ENCODE measurements at places on chromosomes 16 and 17.

- DNase-seq = no peak
Measured at GRCh38 chr17:596763-597644, 117.6 kb downstream of the VPS53 start.

GRCh38 chr16:12087901-12088421 is 111.4 kb downstream of the SNX29 start:
- peak; percentile 13 for DNase-seq

GRCh38 chr16:11806721-11807120 is 9.7 kb upstream of the ZC3H7A start:
- no peak for DNase-seq

DNA sequence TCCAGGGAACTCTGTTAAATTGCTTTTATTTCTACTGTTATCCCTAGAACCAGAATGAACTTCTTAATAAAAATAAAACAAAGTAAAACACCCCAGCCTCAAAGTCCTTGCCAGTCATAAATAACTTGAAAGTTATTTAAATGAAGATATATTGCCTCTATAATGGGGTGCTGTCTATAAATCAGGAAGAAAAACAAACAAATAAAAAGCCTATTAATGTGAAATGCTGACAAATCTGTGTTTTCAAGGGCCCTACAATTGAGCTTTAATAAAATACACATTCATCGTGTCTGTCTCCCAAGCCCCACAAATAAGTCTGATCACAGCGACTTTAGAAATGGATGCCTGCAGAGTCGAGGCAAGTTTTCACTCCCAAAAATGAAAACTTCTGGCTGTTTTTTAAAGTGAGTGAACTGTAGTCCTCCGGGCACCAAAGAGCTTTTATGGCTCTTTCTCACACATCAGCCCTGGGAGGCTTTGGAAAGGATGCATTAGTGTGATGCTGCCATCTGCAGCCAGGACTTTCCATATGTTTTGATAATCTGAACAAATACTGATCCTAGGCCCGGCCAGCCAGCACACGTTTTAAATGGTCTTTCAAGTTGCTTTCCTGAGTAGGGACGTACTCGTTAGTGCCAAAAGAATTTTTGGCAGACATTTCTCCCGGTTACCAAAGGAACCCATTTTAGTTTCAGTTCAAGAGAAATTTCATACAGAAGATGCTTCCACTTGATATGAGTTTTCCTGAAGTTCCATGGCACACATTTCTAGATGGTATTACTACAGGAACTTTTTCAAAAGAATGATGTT is 16.3 kb downstream of the NACA2 start:
- no peak for DNase-seq

DNA sequence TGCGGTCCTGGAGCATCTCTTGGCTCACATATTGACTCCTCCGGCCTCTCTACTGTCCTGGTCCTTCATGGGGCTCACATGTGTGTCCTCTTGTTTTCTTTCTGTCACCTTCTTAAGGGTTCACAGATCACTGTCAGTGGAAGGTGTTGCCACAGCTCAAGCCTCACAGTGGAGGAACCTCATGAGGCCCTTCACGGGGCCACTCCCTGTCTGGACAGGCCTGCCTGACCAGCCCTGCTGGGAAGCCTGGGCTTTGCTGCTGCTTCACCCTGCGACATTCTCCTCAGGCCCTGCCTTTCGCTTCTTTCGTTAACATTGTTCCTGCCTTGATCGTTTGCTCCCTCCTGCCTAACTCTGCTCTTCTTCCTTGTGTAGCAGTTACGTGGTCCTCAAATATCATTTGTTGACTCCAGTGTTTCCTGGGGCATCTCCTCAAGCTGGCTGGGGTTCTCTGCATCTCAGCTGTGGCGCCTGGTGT is 55.9 kb downstream of the WDR45B start:
- DNase-seq = no peak

GRCh38 chr16:55487048-55487803 is 8.2 kb downstream of the MMP2 start:
- DNase-seq = no peak

GRCh38 chr17:521183-521525 is 168.5 kb upstream of the RPH3AL start:
- no peak for DNase-seq

Data from stimulated activated naive B cell treated with anti-CD40 and anti-IgM and Interleukin-4, amounts not matched to agents 10 μg/mL and 1 μg/mL and 100 μg/mL, for 72 hours (primary cell).